Activated CD4-positive, alpha-beta memory T cell treated with anti-CD3 and anti-CD28 coated beads, Interleukin-2, amount 10 ng/mL, durations not matched to agents 7 days and 5 days (primary cell): ENCODE measurements at places on chromosomes 2 and 18. TPM values are rescaled to one million over a fixed set of nuclear protein-coding genes. Genes with fewer than 3 reads are reported as not detected.

DNA sequence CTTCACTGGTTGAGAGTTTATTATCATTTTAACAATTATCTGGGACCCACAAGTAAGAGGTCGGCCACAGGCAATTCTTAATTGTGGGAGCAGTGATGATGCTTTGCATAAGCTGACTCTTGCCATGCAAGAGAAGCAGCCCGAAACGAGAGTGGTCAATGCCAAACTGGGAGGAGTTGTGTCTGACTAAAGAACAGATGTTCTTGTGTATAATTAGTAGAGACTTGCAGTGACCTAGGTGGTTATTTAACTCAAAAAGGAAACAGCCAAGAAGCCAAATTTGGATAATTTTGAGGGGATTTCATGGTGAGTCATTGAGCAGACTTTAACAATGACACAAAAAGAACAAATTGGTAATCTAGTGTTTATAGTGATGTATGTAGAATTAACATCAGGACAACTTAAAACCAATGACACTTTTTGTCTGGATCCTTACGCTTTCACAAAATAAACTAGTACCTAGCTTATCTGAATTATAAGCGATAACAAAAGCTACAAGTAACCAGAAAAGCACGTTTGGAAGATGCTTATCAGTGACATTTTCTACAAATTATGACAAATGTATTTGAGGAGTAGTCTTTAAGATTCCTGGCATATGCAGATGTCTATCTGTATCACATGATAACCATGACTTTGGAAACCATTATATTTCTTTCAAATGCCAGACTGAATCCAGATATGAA, 184.7 kb upstream of the DLGAP1 start:
- no peak overlapping the region for H3K27ac ChIP-seq
- DNase-seq, result no peak
- H3K36me3 ChIP-seq, result no peaks in the 10 kb centered on the region
- H3K27me3 ChIP-seq, result no peaks in the 10 kb centered on the region

GRCh38 chr2:56211048-56211447, 27.3 kb downstream of the CCDC85A start:
- DNase-seq, result no peak
- H3K4me1 ChIP-seq, result no peaks in the 10 kb centered on the region
- H3K27me3 ChIP-seq, result no peaks in the 10 kb centered on the region
- no peaks in the 10 kb centered on the region for H3K36me3 ChIP-seq
- H3K27ac ChIP-seq, result no peak overlapping the region
- H3K4me3 ChIP-seq, result no peak overlapping the region

DNA sequence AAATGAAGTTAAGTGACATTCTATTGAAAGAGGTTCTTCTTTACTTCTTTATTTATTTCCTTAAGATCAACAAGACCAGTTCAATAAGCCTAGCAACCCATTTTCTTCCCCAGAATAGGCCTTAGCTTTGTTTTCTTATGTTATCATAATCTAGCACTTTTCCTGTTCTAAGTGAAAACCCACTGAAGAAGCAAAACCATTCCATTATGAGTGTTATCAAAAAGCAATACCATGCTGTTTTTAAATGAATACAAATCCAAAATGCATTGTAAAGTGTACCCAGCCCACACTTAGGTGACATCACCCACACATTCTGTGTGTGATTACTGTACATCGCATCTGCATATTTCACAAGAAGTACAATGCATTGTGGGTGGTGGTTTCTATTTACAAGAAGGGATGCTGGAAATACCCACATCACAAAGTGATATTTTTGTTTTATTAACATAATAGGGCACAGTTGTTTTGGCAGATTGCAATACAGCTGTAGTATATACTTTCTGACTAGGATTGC, 679.5 kb downstream of the KCNJ3 start:
- no peak overlapping the region for H3K27ac ChIP-seq
- no peak for DNase-seq
- no peaks in the 10 kb centered on the region for H3K36me3 ChIP-seq
- peaks cover 11% of the 10 kb centered on the region for H3K4me1 ChIP-seq
- H3K27me3 ChIP-seq, result peaks cover 2% of the 10 kb centered on the region

DNA sequence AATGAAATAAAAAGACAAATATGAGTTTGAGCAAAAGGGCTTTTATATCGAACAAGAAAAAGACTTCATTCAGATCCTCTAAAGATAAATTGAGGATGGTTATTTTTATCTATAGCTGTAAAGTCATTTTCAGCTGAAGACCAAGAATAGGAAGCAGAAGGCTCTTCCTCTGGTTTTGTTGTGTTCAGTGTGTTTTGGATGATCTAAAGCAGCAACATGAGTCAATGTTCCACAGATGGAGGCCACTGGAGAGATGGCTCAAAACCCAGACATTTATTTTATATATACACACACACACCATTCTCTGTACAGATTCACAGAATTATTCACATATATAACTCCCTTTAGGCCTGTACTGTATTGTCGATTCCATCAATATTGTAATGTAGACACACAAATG, 424.3 kb downstream of the MBD2 start:
- H3K4me1 ChIP-seq, result no peaks in the 10 kb centered on the region
- no peak for DNase-seq
- no peak overlapping the region for H3K4me3 ChIP-seq
- no peak overlapping the region for H3K27ac ChIP-seq
- no peaks in the 10 kb centered on the region for H3K36me3 ChIP-seq

DNA sequence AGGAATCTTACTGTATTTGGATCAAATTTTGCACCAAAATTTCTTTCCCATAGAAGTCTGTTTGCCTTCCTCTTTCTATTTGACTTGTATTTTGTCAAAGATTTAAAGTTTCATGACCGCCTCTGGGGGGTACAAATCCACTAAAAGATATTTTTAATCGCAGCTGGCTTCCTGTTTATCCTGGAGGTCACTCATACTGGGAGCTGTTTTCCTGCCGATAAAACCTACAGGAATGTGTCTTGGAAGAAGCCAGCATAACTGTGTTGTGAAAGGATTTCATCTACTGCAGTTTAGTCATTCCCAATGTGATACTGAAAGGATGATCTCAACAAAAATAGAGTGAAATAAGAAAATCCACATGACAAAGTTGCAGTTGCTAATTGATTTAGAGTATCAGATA, 184.0 kb downstream of the RIT2 start:
- no peak for DNase-seq
- no peaks in the 10 kb centered on the region for H3K36me3 ChIP-seq
- no peaks in the 10 kb centered on the region for H3K27me3 ChIP-seq
- no peak overlapping the region for H3K4me3 ChIP-seq
- no peak overlapping the region for H3K27ac ChIP-seq
- no peaks in the 10 kb centered on the region for H3K4me1 ChIP-seq

GRCh38 chr2:127655209-127656073, 9.5 kb downstream of the GPR17 start:
- H3K27me3 ChIP-seq, result peaks cover 3% of the 10 kb centered on the region
- H3K27ac ChIP-seq, result no peak overlapping the region
- H3K4me3 ChIP-seq, result no peak overlapping the region
- no peak for DNase-seq
- no peaks in the 10 kb centered on the region for H3K36me3 ChIP-seq

Gene CCT4
- 151 TPM for total RNA-seq

Gene DES
- not detected for total RNA-seq
